ENCODE measurements at places on chromosomes 13 and 19. TPM values are rescaled to one million over a fixed set of nuclear protein-coding genes. Genes with fewer than 3 reads are reported as not detected.

GPR4 gene
- 1.3 TPM for total RNA-seq

KIR3DL1 gene
- total RNA-seq: not detected

CEACAM20 gene
- total RNA-seq: not detected

SLC7A10 gene
- total RNA-seq: not detected

ZNF577 gene
- total RNA-seq: 6.6 TPM

ZNF30 gene
- total RNA-seq: 1.1 TPM

PROZ gene
- total RNA-seq: 13.4 TPM

DNA sequence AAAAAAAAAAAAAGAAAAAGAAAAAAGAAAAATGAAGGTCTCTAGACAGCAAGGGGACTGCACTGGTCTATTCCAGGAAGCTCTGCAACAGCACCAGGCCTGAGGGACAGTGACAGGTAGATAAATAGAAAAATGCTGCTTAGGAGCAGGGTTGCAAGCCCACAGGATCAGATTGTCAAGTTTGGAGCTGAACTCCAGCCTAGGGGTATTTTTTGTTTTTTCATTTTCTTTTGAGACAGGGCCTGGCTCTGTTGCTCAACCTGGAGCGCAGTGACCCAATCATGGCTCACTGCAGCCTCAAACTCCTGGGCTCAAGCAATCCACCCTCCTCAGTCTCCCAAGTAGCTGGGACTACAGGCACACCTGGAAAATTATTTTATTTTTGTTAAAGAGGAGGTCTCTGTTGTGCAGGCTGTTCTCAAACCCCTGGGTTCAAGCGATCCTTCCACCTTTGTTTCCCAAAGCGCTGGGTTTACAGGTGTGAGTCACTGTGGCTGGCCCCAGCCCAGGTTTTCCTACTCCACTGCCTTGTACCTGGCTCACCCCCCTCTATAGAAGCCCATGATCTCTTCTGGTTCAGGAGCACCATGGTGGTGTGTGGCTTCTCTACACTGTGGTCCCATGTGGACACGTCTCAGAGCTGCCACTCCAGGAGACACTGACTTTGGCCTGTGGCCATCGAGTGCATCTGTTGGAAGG, 23.9 kb downstream of the POP4 start:
- DNase-seq: no peak

DNA sequence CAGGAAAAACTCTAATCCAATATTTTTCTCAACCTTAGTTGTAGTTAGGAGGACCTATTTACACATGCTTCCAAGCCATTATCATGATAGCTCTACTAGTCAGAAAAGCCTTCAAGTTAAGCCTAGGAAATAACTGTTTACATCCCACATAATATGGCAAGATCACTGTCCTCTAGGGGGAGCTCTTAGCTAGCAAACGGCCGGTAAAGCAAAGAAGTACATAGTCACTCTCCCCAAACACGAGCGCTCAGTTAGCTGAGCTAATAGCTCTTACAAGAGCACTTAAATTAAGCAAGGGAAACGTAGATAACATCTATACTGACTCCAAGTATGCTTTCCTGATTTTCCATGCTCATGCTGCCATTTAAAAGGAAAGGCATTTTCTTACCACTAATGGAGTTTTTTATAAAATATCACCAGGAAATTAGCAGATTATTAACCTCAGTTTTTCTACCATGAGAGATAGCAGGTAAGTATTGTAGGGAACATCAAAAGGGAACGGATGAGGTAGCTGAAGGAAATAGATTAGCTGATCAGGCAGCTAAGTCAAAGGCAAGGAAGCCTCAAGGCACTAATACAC, 100.6 kb upstream of the PABPC3 start:
- peak; percentile 35 for DNase-seq

GRCh38 chr13:41716236-41716635, 244.7 kb downstream of the VWA8 start:
- no peak for DNase-seq

DNA sequence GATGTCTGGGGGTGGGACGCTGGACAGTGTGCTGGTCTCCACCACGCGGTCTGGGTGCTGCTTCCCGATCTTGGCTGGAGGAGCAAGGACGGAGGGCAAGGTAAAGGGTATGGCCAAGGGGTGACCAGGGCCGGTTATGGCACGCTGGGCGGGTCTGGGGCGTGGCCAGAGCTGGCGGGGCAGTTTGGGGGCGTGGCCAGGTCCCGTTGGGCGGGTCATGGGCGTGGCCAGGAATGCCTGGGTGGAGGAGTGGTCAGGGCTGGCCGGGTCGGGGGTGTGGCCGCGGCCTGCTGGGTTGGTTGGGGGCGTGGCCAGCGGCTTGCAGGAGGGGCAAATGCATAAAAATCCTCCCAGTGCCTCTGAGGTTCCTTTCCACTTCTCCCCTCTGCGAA, 19.2 kb downstream of the GPX4 start:
- DNase-seq: no peak

- no peak for DNase-seq
Measured at GRCh38 chr13:92901739-92902138, 324.9 kb upstream of the GPC6 start.

DNA sequence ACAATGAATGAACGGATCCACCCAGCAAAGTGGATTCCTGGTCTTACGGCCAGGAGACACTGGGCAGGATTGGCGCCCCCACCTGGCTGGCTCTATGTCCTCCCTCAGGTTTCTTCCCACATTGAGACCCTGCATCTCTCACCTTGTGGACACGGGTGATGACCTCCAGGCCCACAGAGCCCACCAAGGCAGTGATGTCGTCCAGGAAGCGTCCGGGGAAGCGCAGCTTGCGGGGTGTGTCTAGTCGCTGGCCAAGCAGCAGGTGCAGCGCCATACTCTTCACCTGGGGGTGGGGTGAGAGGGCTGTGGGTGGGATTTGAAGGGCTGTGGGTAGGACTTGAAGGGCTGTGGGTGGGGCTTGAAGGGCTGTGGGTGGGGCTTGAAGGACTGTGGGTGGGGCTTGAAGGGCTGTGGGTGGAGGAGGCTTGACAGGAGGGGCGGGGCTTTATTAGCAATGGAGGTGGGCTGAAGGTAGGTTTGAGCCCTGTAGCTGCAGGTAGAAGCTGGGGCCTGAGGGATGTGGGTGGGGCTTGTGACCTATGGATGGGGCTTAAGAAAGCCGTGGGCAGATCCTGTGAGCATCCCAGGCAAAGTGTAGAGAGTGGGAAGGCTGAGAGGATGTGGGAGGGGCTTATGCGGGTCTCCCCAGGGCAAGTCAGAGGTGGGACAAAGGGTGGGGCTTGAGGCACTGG, 12.1 kb upstream of the ANGPTL8 start:
- no peak for DNase-seq

DNA sequence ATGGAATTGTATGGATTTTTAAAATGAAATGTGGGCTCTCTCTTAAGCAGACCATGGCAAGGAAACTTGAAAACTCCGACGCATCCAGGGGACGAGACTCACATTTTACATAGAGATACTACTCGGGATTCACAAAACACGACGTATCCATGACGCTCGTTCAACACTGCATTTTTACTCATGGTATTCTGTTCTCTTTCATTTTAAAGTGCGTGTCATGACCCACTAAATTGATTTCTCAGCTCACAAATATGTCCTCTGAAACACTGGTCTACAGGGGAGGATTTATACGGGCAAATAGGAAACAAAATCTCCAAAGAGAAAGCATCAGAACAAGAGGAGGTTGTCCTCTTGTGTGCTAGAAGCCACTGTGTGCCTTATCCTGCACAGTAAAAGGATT, 523.5 kb downstream of the MYO16 start:
- DNase-seq: no peak

GRCh38 chr13:27341616-27342015, 71.0 kb downstream of the RASL11A start:
- DNase-seq: no peak

GRCh38 chr13:46168341-46168740, 13.6 kb downstream of the LCP1 start:
- DNase-seq: no peak

- DNase-seq: peak; percentile 74
Measured at GRCh38 chr19:15248648-15249527, 16.6 kb upstream of the EPHX3 start.

- no peak for DNase-seq
Measured at GRCh38 chr19:46842791-46843190, 7.9 kb downstream of the AP2S1 start.

- no peak for DNase-seq
Measured at GRCh38 chr13:111389621-111390521, 69.4 kb downstream of the TEX29 start.

GRCh38 chr19:40489882-40490230, 23.1 kb downstream of the SPTBN4 start:
- no peak for DNase-seq

DNA sequence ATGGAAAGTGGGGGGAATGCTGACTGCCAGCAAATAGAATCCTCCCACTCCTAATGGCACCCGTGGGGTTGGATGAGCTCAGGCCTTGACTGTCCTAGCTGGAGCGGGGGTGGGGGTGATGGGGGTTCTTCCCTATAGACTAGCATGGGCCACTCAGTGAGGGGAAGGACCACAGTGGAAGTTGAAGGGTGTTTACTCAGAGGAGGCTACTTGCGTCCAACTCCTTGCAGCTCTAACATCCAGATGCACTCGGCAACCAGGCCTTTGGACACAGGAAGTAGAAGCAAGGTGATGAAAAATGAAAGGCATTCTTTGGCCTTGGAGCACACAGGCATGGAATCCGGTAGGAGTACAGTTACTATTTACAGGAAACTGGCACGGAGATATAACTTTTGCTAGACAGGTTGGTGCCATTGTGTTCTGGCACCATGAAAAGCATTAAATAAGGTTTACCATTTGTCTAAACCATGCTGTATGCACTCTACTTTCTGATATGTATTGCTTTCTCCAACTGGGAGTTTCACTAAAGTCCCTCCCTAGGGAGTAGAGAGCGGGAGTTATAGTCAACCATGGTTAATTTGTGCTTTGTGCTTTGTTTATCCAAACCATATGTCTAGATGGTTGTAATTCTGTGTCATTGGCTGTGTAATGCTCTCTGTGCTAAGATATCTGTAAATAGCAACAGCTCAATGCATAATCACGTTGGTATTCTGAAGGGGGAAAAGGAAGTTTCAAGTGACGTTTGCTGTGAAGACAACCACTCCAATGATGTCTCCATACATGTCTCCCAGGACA, 125.3 kb downstream of the TSHZ3 start:
- no peak for DNase-seq

DNA sequence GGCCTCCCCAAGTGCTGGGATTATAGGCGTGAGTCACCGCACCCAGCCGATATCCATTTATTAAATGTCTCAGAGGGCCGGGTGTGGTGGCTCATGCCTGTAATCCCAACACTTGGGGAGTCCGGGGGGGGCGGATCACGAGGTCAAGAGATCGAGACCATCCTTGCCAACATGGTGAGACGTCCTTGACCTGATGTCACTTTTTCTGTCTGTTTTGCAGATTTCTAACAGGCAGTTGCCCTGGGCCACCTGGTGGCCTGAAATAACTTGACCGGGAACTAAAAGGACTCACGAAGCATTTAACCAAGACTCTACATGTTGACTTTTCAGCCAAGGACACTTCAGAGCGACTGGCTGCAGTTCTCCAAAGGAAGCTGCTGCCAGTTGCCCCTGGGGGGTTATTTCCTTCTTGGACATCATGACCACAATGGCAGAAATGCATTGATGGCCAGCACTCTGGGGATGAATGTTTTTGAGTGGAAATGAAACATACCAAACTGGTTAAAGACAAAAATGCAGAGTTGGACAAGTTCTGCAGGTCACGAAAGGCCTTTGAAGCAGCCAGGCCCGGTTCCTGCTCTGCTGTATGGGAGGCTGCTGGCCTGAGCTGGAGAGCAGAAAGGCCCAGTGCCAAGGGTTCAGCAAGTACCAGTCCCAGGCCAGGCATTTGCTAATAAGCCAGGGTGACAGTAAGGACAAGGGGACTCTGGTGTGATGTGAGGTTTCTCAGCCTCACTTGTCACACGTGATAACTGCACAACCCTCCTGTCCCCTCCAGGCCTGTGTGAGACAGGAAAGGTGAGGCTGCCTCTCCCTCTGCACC, 8.3 kb downstream of the ZNF837 start:
- peak; percentile 78 for DNase-seq

GRCh38 chr13:50226515-50227155, 211.4 kb downstream of the KCNRG start:
- DNase-seq: no peak

All from right lobe of liver (tissue), 6 donors.